Mesendoderm (in vitro differentiated cells): ENCODE measurements at places on chromosomes 7 and 10.
A peak's percentile ranks its signal among the peaks of the same experiment; 100 is the strongest.

GRCh38 chr7:135710417-135711138 lies 17.4 kb downstream of the SLC13A4 start:
- peak; percentile 48 for DNase-seq

- DNase-seq = no peak
Measured at GRCh38 chr10:113337142-113337541, 215.7 kb upstream of the HABP2 start.

DNA sequence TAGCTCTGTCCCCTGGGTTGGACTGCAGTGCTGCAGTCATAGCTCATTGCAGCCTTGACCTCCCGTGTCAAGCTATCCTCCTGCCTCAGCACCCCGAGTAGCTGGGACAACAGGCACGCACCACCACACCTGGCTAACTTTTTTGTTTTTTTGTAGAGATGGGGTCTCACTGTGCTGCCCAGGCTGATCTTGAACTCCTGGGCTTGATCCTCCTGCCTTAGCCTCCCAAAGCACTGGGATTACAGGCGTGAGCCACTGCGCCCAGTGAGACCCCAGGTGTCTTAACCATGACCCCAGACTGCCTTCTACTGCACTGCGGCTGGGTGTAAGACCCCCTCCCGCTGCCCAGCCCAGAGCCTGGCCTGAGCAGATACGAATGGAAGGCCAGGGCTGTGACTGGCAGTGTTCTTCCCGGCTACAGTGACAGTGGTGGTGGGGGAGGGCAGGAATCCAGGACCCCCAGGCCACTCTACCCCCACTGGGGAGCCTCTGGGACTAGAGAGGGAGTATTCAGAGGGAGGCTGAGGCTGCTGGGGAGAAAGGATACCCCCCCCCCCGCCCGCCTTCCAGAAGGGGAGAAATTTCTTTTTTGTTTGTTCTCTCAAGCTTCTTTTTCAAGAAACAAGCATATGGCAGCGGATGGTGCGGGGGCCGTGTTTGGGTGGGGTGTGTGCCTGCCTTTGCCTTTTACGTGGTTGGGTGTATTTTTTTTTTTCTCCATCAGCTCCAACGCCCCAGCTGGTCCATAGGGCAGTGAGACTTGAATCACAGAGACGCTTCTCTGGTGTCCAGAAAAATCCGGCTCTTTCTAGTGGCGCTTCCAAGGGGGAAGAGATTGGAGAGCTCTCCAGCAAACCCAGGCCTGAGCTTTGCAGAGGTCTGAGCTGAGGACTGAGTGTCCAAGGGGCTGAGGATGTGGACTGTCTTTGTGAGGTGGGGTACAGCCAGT lies 36.6 kb downstream of the GTF2IRD1 start:
- DNase-seq = no peak

DNA sequence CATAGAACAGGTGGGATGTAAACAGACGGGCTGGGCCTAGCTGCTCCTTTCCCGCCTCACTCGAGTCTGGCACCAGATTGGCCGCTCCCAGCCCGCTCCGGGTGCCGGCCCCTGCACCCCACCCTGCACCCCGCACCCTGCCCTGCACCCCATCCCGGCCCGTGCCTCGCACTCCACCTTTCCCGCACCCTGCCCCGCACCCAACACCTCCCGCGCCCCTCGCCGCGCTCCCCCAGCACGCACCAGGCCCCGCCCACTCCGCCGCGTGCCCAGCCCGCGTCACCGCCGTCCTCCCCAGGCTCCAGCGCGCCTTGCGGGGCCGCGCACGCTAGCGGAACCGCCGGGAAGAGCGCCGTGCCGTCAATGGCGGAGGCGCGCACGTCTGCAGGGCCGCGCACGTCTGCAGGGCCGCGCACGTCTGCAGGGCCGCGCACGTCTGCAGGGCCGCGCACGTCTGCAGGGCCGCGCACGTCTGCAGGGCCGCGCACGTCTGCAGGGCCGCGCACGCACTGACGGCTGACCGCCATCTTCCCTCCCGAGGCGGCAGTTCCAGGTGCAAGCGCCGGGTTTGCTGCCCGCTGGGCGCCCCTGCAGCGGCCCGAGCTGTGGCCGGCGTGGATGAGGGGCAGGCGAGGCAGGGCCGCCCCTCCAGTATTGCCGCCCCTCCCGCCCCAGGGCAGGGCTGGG lies at the start of gene UBE3C:
TSS of gene UBE3C (plus strand) at position 503 of the 687 bp plus-strand sequence. CDS start 347 bp downstream, outside the sequence.
- DNase-seq = peak; percentile 96

- DNase-seq = no peak
Measured at GRCh38 chr7:130697820-130698219, 11.5 kb upstream of the TSGA13 start.

GRCh38 chr7:98753989-98754479 lies 115.8 kb downstream of the TMEM130 start:
- peak; percentile 92 for DNase-seq

- no peak for DNase-seq
Measured at GRCh38 chr10:78817361-78817760, 251.4 kb upstream of the ZMIZ1 start.

GRCh38 chr7:125061776-125062397 lies 132.3 kb upstream of the POT1 start:
- DNase-seq = peak; percentile 45

- DNase-seq = peak; percentile 92
Measured at GRCh38 chr7:79317728-79318127, 135.7 kb downstream of the MAGI2 start.

DNA sequence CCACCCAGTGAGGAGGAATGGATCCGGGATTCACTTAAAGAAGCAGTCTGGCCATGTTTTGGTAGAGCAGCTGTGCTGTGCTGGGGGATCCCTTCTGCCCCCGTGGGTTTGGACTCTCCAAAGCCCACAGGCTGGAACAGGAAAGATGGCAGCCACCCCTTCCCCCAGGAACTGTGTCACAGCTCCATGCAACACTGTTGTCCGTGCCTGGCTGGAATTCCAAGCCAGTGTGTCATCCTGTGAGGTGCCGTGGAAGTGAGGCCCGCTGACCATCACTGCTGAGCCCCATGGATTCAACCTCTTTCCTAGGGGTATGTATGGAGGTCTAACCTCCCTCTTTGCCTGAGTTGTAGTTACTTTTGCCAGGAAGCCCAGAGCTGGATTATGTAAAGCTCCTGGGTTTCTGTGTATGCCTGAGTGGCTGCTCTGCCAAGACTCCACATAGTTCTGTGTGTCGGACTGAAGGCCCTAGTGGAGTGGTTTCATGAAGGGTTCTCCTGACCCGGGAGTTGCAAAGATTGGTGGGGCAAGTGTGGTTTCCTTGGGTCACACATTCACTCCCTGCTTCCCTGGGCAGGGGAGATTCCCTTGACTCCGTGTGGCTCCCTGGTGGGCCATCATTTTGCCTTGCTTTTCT lies 35.1 kb upstream of the PCGF5 start:
- DNase-seq = peak; percentile 57

DNA sequence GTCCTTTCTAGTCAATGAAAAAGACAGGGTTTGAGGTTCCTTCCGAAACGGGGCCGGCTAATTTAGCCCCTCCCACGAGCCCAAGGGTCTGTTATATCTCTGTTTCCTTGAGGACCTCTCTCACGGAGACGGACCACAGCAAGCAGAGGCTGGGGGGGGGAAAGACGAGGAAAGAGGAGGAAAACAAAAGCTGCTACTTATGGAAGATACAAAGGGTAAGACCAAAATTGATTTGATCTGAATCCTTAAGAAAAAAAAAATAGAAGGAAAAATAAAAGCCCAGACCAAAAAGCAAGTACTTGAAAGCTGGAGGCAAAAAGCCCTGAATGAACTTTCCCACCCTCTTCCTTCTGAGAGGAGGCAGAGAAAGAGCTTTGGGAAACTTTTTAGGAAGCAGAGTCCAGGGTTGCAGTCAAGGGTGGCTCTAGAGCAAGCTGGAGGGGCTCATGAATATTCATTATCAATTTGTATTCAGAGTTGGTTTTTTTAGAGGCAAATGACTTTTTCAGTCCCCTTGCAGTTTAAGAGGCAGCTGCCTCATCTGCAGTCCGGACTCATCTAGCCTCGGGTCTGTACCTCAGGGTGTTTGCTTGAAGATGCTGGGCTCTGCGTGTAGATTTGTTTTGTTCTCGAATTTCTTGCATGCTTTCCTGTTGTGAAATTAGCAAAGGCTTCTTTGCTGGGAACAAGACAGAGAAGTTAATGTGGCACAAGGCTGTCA lies at the start of gene ENTPD1:
TSS of gene ENTPD1 (plus strand) at position 123 of the 721 bp plus-strand sequence. CDS start at position 200, 77 bp downstream.
- peak; percentile 41 for DNase-seq

GRCh38 chr7:158595068-158595467 lies 7.4 kb upstream of the PTPRN2 start:
- DNase-seq = peak; percentile 67

DNA sequence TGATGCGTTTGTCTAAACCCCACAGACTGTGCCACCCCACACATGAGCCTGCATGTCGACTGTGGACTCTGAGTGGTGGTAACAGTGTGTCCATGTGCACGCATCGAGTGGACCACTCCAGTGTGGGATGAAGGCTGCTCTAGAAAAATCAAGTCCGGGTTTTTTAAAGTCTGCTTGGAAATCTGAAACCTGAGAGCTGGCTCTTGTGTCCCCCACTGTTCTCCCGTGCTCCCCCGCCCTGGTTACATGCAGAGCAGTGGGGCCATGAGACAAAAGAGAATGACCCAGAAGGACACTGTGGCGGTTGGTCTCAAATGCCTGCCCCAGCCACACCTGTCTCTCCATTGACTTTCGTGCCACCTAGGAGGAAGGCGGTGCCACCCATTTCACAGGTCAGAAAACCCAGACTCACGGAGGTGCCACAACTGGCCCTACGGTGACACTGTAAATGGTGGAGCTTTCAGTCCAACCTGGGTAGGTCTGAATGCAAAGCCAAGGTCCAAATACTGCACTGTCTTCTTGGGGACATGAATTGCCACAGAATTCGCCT lies 27.3 kb upstream of the PWWP2B start:
- no peak for DNase-seq

- DNase-seq = no peak
Measured at GRCh38 chr7:5396542-5396941, 27.1 kb downstream of the TNRC18 start.

GRCh38 chr10:58319599-58319998 lies 15.2 kb upstream of the UBE2D1 start:
- peak; percentile 5 for DNase-seq

GRCh38 chr7:74027683-74028320 lies at the start of gene ELN:
TSS of gene ELN (plus strand) at chr7:74028173. CDS start at chr7:74028188, 15 bp downstream.
- DNase-seq = peak; percentile 30

DNA sequence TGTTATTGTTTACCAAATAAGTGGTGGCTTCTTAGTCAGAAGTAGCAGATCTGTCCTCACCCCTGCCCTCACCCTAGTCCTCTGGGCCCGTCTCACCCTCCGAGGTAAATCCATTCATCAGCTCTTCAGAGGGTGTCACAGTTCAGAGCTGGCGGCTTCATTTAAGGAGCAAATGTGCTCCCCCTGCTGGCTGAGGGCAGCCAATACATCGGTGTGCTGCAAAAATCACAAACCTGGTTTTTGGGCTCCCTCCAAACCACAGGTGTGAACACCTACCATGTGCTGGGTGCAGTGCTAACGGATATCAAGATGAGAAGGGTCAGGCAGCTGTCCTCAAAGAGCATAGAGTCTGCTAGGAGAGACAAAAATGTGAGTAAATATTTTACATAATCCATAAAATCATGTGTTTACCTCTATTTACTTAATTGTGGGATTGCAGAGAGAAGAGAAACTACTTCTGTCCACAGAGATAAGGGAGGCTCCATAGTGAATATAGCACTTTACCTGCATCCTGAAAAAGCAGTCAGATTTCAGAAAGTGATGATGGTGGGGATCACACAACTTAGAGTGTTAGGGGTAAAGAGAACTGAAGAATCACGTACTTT lies 15.5 kb upstream of the CRTAC1 start:
- DNase-seq = peak; percentile 83

DNA sequence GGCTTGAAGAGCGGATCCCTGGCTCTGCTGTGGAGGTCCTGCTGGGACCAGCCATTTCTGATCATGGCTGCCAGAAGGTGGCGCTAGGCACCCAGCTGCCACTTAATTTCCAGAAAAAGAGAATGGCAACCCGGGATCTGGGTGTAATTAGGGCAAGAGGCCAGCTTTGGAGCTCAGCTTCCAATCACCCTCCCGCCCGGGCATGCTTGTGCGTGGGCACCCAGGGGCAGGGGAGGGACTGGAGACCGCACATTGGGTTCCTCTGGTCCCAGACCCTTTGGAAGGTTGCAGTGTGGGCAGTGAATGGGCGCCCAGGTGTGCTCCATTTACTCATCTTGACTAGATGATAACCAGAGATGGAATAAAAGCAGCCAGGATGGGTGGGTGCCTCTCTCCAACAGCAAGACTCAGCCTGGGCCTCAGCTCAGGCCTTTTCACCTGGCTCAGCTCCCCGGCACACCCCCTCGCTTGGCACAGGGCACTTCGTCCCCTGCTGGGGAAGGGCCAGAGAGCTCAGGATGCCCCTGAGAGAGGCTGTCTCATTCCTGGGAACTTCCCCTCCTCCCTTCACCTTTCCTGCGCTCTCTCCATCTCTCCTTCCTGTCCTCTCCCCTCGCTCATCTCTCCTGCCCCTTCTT lies 14.7 kb downstream of the FAM241B start:
- DNase-seq = peak; percentile 72

- DNase-seq = no peak
Measured at GRCh38 chr10:70139151-70139996, 6.7 kb upstream of the AIFM2 start.

DNA sequence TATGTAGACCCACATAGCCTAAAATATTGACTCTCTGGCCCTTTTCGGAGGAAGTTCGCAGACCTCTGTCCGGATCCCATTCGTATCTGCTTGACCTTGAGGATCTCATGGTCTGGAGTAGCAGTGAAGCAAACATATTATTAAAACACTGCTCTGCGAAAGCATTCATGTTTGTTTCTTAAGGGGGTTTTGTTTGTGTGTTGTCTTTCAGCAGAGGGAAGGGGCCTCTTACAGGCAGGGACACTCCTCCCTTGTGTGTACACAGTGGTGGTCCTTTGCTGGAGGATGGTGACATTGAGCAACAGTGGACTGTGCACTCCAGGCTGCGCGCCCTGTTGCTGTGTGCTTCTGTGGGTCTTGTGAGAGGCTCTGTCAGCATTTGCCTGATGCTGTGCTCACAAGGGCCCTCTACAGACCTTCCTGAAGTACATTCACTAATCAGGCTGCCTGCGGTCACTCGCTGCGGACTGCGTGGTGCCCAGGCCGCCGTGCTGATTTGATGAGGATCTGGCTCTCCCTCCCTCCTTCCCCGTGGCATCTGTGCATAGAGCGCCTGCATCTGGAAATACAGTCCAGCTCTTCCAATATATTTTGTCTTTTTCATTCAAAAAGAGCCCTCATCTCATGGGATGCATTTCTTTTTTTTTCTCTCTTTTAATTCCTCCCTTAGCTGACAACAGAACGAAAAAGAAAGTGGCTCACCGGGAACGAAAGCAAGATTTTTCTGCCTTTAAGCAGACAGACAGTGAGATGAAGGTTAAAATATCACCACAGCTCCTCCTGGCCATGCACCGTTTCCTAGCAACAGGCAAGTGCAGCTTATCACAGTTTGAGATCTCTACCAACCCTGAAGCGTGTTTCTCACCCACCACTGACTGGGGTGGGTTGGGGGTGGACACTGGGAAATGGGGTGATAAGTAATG lies 135.8 kb downstream of the CNNM2 start:
- DNase-seq = peak; percentile 80

GRCh38 chr10:120929166-120929565 lies 78.0 kb downstream of the WDR11 start:
- DNase-seq = no peak

- no peak for DNase-seq
Measured at GRCh38 chr7:46150202-46150601, 229.1 kb upstream of the IGFBP3 start.

- DNase-seq = peak; percentile 71
Measured at GRCh38 chr10:4450981-4451908, 374.8 kb upstream of the AKR1E2 start.

- DNase-seq = no peak
Measured at GRCh38 chr7:50657341-50657873, 92.2 kb upstream of the DDC start.

- no peak for DNase-seq
Measured at GRCh38 chr7:132683896-132684690, 107.8 kb upstream of the PLXNA4 start.

- no peak for DNase-seq
Measured at GRCh38 chr10:103445767-103446567, 6.2 kb downstream of the CALHM2 start.
